Stimulated activated CD4-positive, alpha-beta T cell treated with anti-CD3 and anti-CD28 coated beads, Interleukin-1b, Interleukin-23, amount 100 ng/mL, for 1 hour (primary cell): ENCODE measurements at places on chromosomes 6 and 20.
A peak's percentile ranks its signal among the peaks of the same experiment; 100 is the strongest.

GRCh38 chr20:3652221-3652620 is 11.0 kb downstream of the GFRA4 start:
- DNase-seq: no peak

DNA sequence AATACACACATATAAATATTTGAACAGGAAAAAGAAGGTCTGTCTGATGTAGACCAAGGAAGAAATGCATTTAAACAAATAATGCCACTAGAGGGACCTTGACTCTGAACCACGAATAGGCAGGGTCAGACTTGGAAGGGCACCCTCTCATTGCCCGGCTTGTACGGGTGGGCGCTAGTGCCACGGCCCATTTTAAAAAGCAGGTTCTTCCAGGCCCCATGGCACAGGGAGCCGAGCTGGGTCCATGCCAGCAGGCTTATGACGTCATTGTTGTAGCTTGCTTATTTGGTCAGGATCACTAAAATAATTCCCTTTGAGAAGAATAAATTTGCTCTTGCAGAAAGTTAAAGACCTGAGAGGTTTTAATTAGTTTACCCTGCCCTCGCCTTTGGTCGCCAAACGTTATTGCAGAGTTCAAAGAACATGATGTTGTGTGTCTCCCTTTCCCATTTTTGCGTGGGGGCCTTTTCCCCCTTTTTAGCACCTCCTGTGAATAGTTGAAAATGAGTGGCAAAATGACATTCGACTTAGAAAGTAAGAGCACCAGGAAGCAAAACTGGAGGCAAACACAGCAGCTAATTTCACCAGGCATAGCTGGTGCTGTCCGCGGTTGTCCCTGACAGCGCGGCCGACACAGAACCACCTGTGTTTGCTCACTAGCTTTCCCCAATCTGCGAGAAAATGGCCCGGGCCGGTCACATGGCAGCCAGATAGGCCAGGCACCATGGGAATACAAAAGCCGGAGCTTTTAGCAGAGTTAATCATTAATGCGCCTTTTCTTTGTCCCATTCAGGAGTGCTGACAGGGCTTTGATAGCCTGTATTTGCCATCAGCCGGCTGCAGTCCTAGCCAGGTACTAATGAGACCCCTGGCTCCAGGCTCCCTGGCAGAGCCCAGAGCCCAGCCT is 93.8 kb downstream of the FOXA2 start:
- no peak for DNase-seq

DNA sequence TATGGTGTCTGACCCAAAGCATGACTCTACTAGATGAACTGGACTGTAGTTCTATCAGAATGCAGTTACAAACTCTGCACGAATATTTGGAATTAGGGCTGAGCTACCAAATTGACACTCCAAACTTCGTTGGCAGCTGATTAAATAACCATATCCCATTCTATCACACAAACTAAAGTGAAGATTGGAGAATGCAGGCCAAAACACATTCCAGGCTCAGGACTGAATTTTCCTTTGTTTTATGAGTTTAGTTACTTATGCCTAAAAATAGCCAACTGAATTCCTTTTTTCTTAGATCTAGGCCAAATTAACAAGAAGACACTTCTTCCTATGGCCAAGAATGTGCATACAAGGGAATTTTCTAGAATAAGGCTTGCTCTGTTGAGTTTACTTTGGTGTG is 9.7 kb upstream of the KIAA0408 start:
- DNase-seq: no peak

- no peak for DNase-seq
Observed at GRCh38 chr6:27514906-27515495, 42.1 kb upstream of the ZNF184 start.

GRCh38 chr20:62504323-62504722 is 28.5 kb upstream of the GATA5 start:
- DNase-seq: no peak

- DNase-seq: no peak
Observed at GRCh38 chr6:24517659-24518543, 23.1 kb downstream of the ALDH5A1 start.

GRCh38 chr6:119077643-119078375 is 655 bp downstream of the FAM184A start:
- DNase-seq: no peak

DNA sequence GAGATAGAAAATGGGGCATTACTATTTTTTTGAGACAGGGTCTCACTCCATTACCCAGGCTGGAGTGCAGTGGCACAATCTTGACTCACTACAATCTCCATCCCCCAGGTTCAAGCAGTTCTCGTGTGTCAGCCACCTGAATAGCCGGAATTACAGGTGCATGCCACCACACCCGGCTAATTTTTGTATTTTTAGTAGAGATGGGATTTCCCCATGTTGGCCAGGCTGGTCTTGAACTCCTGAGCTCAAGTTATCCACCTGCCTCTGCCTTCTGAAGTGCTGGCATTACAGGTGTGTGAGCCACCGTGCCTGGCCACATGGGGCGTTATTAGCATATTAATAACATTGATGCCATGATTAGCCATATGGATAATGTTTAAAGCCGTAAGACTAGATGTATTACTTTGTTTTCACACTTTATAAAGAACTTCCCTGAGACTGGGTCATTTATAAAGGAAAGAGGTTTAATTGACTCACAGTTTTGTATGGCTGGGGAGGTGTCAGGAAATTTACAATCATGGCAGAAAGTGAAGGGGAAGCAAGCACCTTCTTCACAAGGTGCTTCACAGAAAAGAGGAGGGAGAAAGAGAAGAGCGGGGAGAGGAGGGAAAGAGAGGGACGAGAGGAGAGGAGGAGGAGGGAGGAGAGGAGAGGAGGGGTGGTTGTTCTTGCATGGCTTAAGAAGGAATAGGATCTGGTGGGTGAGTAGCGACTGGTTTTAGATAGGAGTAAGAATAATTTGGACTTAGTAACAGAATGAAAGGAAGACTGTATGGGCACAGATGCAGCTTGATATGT is 51.9 kb downstream of the MYO6 start:
- DNase-seq: no peak

DNA sequence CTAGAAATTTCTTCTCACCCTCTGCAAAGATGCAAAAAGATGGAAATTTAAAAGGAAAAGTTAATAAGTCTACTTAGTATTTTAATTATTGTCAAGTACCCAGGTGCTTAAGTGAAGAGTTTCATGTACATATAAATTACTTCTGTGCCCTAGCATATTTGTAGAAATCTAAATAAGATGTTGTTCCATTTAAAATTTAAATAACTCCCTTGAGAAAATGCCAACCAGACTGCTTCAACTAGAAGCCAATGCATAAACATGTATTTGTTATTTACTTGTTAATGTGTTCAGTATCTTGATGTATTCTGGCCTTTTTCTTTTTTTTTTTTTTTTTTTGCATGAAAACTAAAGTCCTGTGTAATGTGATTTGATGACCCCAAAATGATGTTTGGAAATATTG is 6.3 kb upstream of the TMEM244 start:
- DNase-seq: no peak

GRCh38 chr6:135922174-135922573 is 70.7 kb downstream of the PDE7B start:
- no peak for DNase-seq

- DNase-seq: no peak
Observed at GRCh38 chr20:64222851-64223525, 32.6 kb upstream of the PCMTD2 start.

- DNase-seq: no peak
Observed at GRCh38 chr6:28969129-28969528, 36.0 kb downstream of the ZNF311 start.

- no peak for DNase-seq
Observed at GRCh38 chr6:13445005-13445743, 42.2 kb downstream of the GFOD1 start.

GRCh38 chr6:119333707-119334295 is 15.8 kb downstream of the MAN1A1 start:
- no peak for DNase-seq

- no peak for DNase-seq
Observed at GRCh38 chr6:11762794-11763459, 15.7 kb downstream of the ADTRP start.

DNA sequence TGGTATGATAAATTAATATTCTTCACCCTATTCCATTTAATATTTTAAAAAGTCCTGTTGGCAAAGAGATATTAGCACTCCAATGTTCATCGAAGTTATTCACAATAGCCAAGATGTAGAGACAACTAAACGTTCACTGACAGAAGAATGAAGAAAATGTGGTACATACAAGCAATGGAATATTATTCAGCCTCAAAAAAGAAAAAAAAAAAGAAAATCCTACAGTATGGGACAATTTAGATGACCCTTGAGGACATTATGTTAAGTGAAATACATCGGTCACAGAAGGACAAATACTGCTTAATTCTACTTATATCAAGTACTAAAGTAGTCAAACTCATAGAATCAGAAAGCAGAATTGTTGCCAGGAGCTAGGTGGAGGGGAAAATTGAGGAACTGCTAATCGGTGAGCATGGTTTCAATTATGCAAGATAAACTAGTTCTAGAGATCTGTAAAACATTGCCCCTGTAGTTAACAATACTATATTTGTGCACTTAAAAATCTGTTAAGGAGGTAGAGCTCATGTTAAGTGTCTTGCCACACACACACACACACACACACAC is 4.7 kb downstream of the GCLC start:
- no peak for DNase-seq

DNA sequence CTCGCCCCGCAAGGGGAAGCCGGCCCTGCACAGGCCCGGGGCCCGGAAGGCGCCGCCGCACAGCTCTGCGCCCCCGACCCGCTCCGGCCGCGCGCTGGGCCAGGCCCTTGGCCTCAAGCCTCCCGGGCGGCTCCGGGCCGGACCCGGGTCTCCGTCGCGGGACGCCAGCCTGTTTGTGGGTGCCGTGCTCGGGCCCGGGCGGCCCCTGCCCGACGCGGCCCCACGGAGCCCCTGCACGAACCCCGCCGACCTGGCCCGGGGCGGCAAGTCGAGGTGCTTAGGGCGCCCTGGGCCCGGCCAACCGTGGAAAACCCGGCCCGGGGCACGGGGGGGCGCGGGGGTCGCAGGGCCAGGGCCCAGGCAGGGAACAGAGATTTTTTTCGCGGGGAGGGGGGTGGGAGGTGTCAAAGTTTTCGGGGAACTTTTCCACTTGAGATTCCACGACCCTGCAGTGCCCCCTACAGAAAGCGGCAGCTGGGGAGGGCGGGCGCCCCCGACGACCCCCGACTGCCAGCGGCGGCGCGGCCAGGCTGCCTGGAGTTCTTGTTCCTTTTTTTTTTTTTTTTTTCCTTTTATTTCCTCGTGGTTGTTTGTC is 805 bp upstream of the STX16 start:
- peak; percentile 21 for DNase-seq

- no peak for DNase-seq
Observed at GRCh38 chr6:136921936-136922684, at the start of gene SLC35D3. Gene SLC35D3 (plus strand): TSS chr6:136922301. CDS start chr6:136922429, 128 bp downstream.

- no peak for DNase-seq
Observed at GRCh38 chr20:62628691-62629090, 13.6 kb upstream of the SLCO4A1 start.

- no peak for DNase-seq
Observed at GRCh38 chr6:111818539-111819226, 54.6 kb downstream of the FYN start.

DNA sequence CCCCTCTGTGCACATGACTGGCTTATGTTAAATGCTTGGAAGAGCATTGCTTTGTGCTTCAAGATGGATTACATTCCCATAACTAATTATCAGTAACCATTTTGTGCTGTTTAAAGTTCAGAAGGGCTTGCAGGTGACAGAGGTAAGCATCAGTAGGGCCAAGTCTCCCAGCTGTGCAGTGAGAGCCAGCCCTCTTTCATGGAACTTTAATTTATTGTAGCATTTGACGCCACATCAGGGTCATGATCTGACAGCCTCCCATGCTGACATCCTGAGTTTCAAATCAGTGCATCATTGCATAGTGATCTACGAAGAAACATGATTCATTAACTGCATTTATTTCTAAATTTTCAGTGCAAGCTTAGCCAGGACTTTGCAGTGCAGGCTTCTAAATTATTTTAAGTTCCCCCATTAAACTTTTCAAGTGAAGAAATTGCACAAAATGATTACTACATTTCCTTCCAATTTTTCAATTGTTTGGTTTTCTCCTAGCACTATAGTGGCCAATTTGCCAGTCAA is 380.9 kb downstream of the UTRN start:
- DNase-seq: no peak

DNA sequence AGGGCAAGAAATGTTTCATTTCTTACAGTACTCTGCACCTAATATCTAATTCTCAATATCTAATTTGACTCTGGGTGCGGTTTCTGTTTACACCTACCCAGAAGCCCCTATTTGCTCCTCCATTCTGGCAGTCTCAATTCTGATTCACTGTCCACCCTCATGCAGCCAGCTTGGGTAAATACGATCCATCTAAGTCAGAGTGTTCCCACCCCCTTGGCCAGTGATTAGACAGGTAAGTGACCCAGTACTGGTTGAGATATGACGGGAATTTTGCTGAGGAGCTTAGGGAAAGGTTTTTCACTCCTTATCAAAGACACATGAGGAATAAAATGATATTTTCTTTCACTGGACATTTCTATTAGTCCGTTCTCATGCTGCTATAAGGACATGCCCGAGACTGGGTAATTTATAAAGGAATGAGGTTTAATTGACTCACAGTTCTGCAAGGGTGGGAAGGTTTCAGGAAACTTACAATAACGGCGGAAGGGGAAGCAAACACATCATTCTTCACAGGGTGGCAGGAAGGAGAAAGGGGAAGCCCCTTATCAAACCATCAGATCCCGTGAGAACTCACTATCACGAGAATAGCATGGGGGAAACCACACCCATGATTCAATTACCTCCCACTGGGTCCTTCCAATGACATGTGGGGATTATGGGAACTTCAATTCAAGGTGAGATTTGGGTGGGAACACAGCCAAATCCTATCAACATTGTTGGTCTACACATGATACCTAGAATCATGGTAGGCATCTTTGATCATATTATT is 29.4 kb downstream of the GLO1 start:
- no peak for DNase-seq

- no peak for DNase-seq
Observed at GRCh38 chr6:113304116-113304515, 553.0 kb upstream of the MARCKS start.

- DNase-seq: peak; percentile 54
Observed at GRCh38 chr6:6676910-6677441, 88.5 kb downstream of the LY86 start.

GRCh38 chr6:10884245-10884972 is 2.4 kb upstream of the SYCP2L start:
- DNase-seq: no peak

- no peak for DNase-seq
Observed at GRCh38 chr6:136235233-136235564, 14.9 kb downstream of the MTFR2 start.

- no peak for DNase-seq
Observed at GRCh38 chr20:3237958-3238615, 903 bp downstream of the SLC4A11 start.
